Hematopoietic multipotent progenitor cell treated with erythropoietin and hydrocortisone succinate and interleukin-3 and kit ligand, for 4 days (in vitro differentiated cells): ENCODE measurements at places on chromosomes 13 and 19.
A peak's percentile ranks its signal among the peaks of the same experiment; 100 is the strongest.

- peak; percentile 100 for DNase-seq
Observed at GRCh38 chr19:18543814-18544475, 572 bp upstream of the FKBP8 start.

DNA sequence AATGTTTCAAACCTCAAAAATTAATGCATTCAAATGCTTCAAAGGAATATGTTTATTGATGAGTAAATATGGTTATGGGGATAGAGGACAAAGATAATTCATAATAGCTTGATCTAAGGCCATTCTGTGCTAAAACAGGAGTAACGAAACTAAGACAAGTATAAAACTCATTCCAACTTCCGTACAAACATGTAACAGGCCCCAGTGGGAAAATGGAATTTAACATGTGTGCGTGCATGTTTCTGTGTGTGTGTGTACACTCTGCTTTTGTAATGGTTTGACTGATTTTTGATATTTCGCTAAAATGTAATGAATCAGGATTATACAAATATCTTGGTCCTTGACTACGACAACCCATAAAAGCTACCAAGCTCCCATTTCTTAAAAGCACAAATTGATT lies 91.0 kb downstream of the KLF12 start:
- DNase-seq: no peak

DNA sequence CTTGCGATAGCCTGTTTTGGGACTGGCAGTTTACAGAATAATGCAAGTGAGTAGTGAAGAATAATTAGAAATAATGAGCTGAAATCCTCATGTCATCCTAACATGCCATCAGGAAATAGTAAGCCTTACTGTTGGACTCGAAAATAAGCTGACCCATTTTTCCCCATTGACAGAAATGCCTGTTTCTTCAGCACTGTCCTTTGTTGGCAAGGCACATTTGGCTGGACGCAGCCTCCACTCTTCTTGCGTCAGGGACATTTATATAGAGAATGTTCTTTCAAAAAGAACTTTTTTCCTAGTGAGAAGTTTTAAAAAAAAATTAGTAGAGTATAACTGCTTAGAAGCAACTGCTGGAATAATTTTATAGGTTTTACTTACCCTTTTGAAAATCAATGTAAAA lies 47.1 kb downstream of the ARHGAP35 start:
- no peak for DNase-seq

DNA sequence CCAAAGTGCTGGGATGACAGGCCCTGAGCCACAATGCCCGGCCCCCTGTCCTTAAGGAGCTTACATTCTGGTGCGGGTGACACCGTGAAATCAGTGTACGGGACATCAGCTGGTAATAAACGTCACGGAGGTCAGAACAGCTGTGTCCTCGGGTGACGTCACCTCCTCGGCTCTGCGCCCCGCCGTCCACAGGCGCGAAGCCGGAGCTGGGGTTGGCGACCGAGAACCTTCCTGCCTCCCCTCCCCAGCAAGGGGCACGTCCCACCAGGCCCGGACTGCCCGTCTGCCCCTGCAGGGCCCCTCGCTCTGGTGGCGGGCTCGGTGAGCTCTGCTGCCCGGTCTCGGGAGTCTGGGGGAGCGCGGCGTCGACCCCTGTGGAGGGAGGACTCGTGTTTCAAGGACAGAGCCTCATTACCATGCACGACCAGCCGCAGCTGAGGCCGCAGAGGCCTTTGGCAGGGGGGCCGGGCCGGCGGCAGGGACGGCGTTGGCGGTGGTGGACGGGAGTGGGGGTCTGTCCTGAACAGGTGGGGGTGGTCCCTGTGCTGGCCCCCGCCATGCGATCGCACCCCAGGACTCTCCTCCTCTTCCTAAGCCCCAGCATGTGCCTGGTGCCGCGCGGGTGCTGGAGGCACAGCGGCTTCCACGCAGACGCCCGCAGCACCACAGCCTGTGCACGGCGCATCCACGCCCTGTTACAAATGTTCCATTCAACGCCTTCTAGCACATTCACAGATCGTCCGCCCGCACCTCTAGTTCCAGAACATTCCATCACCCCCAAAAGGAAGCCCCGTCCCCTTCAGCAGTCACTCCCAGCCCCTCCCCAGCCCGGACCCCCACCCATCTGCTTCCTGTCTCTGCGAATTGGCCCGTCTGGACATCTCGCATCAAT lies 5.4 kb downstream of the LINGO3 start:
- peak; percentile 65 for DNase-seq
